ENCODE measurements at places on chromosomes 16 and 17.

DNA sequence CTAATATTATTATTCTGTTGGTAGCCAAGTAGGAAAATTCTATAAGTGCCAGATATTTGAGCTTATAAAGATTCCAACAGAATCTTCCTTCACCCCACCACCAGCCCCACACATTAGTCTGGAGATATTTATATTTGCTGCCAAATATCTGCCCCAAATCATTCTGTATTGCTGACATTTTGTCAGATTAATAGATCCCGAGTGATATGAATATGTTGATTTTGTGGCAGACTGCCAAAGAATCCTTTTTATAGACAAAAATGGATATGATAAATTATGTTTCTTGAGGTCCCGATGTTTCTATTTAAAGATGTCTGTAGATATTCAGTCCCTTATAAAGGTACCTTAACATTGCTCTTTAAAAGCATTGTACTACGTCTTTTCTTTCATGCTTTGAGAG is 162.2 kb upstream of the KCNJ16 start:
- no peak for DNase-seq

GRCh38 chr16:70601576-70602575 is 44.5 kb upstream of the IL34 start:
- no peak for DNase-seq

DNA sequence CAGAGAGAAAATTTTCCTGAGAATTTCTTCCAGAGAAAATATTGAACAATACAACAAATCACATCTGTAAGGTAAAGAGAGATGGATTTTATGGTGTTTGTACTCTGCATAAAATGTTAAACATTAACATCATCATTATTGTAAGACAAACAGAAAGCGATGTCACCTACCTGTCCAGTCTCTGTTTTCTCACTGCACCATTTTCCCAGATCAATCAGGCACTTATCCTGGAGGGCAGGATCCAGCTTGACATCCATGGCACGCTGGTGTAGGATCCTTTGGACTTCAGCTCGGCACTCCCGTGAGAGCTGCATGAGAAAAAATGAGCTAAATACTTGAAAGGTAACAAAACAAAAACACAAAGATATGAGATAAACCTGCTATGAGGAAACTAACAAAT is 55.9 kb upstream of the CLEC18B start:
- DNase-seq = no peak

DNA sequence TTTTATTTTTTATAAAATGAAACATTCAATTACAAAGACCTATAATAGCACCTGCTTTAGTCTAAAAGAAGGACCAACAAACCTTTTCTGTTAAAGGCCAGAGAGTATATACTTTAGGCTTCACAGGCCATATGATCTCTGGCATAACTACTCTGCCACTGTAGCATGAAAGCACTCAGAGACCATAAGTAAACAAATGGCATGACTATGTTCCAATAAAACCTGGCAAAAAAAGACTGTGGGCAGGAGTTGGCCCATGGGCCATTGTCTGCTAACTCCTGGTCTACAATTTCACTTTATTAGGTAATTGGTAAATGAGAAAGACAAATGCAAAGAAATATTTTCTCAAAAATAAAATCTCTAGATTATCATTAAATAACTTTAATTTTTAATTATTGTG is 14.9 kb downstream of the CEP112 start:
- no peak for DNase-seq

DNA sequence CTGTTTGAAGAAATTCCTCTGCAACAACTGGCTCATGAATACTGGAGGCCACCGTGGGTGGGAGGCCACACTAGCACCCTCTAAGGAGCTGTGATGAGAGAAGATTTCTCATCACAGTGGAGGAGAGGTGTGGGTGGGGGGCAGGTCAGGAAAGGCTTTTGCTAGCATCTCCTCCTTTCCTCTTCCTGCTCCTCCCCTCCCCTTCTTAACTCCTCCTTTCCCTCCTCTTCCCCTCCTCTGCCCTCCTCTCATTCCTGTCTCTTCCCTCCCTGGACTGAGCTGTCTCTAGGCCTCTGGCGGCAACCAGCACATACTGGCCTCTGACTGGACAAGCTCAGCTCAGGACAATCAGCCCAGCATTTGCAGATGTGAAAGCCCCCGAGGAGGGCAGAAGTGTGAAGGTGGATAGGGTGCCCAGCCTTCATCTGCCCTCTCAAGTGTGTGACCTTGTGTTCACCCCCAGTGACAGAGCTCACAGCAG is 19.0 kb upstream of the LHX1 start:
- DNase-seq = no peak

DNA sequence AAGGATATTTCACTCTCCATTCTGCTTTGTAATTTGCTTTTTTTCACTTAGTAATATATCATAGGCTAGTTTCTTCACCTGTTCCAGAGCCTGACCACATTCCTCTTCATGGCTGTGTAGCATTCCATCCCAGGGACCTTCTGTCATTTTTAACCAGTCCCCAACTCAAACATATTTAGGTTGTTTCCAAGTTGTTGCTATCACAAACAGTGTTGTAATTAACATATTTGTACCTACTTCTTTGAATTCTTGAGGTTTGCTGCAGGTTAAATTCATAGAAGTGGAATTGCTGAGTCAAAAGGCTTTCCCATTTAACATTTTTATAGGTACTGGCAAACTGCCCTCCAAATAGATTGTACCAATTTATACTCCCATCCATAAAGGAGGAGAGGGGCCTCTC is 65.1 kb upstream of the MED9 start:
- no peak for DNase-seq

- no peak for DNase-seq
Observed at GRCh38 chr16:4217204-4218131, 24.4 kb downstream of the SRL start.

DNA sequence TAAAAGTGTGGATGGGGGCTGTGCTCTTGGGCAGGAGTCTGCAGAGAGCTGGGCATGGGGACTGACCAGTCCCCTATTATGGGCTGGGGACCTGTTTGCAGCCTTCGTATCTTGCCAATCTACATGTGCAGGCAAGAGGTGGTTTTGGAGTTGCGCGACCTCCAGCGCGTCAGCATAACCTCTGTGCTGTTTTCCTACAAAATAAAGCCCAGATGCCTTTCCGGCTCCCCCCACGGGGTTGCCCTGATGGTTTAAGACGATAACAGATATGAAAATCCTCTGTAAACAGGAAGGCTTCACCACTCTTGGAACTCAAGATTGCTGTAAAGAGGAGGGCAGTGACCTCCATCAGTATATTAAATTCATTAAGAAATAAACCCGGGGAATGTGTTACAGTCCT is 16.5 kb upstream of the SPPL2C start:
- no peak for DNase-seq

DNA sequence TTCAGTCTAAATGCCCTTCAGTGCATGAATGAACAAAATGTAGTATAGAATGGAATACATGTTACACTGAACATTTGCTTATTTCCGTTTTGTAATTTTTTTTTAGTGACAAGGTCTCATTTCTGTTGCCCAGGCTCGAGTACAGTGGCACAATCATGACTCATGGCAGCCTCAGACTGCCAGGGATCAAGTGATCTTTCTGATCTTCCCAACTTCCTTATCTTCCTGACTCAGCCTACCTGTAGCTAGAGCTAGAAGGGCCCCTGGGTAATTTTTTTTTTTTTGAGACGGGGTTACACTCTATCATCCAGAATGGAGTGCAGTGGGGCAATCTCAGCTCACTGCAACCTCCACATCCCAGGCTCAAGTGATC is 7.3 kb upstream of the SLX4 start:
- DNase-seq = no peak

GRCh38 chr16:68612996-68613395 is 32.1 kb upstream of the CDH3 start:
- DNase-seq = no peak

- no peak for DNase-seq
Observed at GRCh38 chr17:75498726-75499213, 16.6 kb downstream of the CASKIN2 start.

- DNase-seq = no peak
Observed at GRCh38 chr17:81821603-81822311, 11.3 kb downstream of the MCRIP1 start.

GRCh38 chr17:73194514-73195222 is 1.8 kb downstream of the COG1 start:
- DNase-seq = peak; percentile 67

GRCh38 chr17:2102931-2103809 is 48.3 kb downstream of the HIC1 start:
- peak; percentile 53 for DNase-seq

DNA sequence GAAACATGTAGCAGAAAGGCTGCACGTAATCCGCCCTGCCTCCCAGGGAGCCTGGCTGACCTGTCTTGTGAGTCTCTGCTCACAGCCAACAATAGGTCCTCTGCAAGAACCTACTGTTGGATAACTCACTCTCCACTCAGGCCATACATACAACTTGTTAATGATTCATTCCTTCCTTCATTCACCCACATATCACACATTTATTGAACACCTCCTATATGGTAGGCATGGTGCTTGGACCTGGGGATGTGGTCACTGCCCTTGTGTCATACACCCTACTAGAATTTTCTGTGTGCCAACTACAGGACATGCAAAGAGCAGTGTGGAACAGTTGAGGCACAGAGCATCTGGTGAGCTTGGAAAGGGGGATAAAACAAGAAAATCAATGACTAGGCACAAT is 28.1 kb upstream of the HNF1B start:
- no peak for DNase-seq

- peak; percentile 25 for DNase-seq
Observed at GRCh38 chr17:10265100-10265810, 66.8 kb upstream of the GAS7 start.

- DNase-seq = no peak
Observed at GRCh38 chr17:1108765-1109605, 70.8 kb downstream of the ABR start.

DNA sequence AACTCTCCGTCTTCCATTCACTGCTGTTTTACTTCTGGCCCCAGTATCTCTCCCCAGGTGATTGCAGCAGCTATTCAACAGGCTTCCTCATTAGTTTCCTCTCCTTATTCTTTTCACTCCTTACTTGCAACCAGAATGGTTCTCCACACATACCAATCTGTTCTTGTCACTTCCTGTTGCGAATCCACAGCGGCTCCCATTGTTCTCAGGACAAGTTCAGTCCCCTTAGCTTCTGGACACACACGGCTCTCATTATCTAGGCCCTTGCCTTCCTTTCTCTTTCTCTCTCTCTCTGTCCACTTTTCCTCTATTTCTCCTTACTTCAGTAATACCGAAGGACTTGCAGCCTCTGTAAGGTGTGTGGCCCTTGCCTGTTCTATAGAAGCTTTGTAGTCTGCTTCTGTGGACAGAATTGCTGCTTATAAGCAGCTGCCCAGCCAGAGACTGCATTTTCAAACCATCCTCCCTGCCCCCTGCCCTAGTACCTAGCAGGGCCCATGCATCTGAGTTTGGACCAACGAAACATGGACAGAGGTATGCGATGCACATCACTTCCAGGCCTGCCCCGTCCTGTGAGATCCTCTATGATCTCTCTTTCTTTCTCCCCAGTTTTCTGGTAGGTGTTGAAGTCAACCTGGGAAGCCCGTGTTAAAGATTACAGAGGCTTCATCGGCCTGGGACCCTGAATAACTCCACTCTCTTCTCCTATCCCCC is 45.7 kb downstream of the VAT1L start:
- DNase-seq = peak; percentile 60

GRCh38 chr16:54136276-54136625 is 150.3 kb downstream of the IRX3 start:
- no peak for DNase-seq

DNA sequence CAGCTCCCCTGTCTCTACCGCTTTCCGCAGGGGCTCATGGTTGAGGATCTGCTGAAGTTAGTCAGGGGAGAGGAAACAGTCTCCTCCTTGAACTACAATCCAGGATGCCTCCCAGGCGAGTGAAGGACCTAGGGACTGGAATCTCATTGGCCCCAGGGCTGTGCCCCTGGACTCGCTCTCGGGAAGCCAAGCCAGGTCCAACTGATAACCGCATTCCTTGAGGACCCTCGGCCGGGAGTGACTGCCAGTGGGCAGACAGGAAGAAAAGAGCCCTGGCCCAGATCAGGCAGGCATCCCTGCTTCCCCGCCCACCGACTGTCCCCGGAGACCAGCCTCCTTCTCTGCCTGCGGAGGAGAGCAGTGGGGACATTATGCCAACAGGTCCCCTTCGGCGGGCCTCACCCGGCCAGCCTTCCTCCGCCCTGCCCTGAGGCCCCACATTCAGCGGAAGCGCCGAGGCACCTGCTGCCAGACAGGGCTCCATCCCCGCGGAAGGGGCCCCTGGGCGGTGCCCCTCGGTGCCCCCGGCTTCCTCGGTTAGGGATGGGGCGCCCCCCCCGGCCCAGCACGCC is 776 bp downstream of the LRRC75A start:
- no peak for DNase-seq

DNA sequence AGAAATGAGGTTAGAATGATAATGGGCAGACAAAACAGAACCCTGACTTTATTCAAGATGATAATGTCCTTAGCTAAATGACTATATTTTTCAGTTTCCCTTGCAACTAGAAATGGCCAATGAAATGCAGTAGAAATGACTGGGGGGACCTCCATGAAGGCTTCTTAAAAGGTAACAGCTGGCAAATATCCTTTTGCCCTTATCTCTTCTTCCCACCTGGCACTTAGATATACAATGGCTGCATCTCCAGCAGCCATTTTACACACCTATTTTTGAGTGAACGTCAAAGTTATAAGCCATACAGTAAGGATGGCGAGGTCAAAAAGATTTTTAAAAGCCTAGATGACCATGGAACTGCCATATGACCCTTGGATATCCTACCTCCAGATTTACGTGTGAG is 39.9 kb downstream of the USP32 start:
- DNase-seq = no peak

DNA sequence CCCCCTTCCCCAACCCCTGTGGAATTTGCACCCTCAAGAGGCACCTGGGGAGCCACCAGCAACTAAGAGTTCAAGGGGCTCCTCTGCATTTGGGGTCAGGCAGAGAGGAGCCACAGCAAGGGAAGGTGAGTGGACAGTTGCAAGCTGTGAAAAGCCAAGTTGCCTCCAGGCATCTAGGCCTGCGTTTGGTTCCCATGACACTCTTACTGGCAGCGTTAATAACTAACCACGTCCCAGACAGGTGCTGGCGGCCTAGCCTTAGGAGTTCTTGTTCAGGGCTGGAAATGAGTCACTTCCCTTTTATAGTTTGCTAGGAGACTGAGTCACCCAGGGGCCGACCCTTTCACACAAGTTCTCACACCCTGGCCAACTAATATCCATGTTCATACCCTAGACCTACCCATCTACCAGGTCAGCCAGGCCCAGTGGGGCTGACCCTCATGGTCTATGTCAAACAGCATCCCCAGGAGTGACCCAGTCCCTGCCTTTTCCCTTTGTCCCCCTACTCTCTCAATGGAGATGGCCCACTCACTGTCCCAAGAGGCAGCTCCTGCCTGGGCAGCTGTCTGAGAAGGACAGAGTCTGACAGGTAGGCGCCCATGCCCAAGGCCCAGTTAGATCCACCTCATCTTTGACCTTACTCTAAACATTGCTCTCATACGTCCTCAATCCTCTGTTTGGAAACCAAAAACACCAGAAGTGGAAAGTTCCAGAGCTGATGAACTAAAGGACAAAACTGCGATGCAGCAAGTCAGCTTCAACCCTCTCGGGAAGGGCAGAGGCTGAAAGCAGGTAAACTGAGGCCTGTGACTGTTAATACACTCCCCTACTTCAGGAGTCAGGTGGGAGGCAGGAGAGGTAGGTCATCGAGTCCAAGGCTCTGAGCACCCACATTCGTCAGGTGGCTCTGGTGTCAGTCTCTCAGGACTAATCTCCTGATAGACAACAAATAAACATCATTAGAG is 300.6 kb downstream of the SOX9 start:
- DNase-seq = peak; percentile 91

GRCh38 chr16:27448532-27449433 is 46.8 kb downstream of the IL21R start:
- no peak for DNase-seq

- no peak for DNase-seq
Observed at GRCh38 chr16:1495889-1496262, 2.7 kb downstream of the TELO2 start.

- DNase-seq = peak; percentile 44
Observed at GRCh38 chr16:88063211-88063773, 112.1 kb downstream of the BANP start.

Data from HS-5 (cell line).